ENCODE measurements at places on chromosomes 5 and 9.
A peak's percentile ranks its signal among the peaks of the same experiment; 100 is the strongest.

- DNase-seq: no peak
These were observed 4.2 kb upstream of the ZNF366 start for GRCh38 chr5:72511366-72511765.

DNA sequence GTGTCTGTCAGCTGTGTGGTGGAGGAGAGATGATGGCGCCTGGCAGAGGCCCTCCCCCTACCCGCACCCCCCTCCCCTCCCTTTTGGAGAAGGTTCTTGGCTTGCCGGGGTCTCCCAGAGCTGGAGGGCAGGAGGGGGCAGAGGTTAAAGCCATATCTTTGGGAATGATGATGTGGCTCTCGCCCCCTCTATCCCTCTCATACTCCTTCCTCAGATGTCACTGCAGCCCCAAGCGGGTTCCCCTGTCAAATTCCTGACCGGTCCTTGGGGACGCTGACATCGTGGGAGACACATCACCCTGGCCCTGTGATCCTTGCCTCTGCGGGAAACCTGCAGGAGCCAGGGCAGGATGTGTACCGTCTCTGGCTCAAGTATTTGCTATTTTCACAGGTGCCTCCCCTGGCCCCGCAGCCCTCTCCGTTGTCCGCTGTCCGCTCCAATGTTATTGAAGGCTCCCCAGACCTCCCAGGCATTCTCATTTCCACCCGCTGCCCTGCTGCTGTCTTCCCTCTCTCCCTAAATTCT lies 109.5 kb downstream of the FOXD1 start:
- no peak for DNase-seq

- no peak for DNase-seq
These were observed 207.0 kb downstream of the AUH start for GRCh38 chr9:91154686-91155085.

DNA sequence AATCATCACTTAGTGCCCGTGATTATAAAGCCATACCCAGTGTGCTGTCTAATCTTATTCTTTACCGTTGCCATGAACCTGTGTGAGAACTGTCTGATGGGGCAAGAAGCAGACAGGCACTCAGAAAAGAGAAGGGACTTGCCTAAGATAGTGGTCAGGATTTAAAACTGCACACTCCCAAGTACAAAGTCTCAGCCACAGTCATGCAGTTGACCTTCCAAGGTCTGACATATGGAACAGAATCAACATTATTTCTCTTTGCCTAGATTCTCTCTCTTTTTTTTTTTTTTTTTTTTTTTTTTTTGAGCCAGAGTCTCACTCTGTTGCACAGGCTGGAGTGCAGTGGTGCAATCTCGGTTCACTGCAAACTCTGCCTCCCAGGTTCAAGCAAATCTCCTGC lies 1.9 kb upstream of the PPP2CA start:
- no peak for DNase-seq

GRCh38 chr5:170168002-170168401 lies 62.3 kb downstream of the FOXI1 start:
- no peak for DNase-seq

- DNase-seq: no peak
These were observed 4.2 kb downstream of the SLC34A3 start for GRCh38 chr9:137234758-137235423.

DNA sequence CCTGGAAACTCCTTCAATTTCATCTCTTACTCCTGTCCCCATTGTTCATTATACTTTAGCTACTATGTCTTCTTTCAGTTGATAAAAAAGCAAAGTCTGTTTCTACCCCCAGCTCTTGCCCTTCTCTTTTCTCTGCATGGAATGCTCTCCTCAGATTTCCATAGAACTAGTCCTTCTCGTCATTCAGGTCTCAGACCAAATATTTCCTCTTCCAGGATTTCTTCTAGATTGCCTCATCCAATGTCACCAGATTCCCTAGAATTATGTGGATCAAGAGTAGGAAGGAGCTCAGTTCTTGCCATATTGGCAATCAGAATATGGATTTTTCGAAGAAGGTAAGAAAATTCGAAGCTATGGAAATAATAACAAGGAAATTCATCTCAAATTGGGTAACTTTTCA lies 176.1 kb downstream of the GABRG2 start:
- DNase-seq: no peak

DNA sequence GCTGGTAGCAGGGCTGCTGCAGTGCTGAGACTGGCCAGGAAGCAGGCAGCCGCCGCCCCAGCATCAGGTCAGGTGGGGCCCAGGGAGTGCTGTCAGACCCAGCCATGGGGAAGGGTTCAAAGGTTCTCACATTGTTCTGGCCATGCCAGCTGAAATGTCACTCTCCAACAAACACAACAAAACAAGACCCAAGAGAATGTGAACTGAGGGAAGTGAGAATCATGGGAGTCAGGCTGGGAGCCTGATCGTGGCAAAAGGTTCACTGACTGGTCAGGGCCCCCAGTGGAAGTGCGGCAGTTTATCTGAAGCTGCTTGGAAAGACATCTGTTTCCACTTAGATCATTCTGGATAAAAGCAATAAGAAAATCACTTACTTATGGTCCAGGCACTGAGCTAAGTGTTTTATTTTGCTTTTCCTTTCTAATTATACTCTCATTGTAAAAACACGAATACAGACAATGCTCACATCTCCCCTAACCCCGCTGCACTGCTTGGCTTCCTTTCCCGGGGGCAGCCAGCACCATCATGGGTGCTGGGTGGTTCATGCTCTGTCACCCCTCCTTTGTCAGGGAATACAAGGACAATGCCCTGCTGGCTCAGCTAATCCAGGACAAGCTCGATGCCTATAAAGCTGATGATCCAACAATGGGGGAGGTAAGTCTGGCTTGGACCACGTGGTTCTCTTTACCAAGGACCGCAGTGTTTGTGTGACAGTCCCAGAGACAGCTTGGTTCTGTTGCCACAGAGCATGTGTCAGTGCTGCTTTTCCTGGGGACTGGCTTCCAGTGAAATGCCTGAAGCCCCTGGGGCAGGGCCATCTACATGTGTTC lies 41.9 kb upstream of the CFAP157 start:
- no peak for DNase-seq

- no peak for DNase-seq
These were observed 28.3 kb upstream of the GOLPH3 start for GRCh38 chr5:32202394-32202793.

DNA sequence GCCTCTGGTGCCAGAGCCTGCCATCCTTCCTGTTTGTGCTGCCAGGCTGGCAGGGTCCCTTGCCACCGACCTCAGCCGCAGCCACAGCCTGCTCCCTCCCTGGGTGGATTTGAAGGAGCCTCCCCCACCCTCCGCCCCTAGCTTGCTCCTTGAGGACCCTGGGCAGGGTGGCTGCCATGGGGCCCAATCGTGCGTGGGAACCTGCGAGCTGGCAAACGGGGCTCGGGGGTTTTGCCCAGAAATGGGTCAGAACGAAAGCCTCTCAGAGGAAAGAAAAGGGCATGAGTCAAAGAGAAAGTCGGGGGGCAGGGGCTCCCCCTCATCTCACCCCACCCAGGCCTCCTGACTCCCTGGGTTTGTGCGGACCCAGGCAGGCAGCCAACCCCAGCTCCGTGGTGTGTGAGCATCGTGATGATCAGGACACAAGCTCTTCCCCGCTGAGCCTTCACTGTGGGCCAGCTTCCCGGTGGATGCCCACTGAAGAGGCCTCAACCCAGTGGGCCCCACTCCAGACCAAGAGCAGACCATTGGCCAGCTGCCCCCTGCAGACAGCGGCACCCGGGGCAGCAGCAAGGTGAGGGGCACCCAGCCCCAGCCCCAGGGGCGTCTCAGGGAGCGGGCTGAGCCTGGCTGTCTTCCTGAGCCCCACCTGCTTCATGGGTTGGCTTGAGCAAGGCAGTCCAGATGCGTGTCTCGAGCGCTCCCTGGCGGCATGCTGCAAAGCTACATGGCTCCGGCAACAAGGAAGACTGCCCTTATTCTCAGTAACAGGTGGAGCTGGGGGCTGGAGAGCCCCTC lies 3.0 kb upstream of the FUT7 start:
- DNase-seq: peak; percentile 89

DNA sequence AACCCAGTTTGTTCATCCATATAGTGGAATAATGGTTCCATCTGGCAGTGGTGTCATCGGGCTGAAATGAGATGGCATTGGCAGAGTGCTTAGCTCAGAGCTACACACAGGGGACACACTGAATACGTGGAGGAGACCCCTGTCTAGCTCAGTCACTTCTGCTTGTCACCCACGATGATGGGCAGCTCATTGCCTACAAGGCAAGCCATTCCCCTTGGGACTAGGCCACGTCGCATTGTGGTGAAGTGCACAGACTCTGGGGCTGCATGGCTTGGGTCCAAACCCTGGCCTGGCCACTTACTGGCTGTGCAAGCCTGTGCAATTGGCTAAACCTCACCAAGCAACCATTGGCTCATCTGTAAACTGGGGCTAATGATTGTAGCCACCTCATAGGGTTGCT lies 3.2 kb upstream of the FBP1 start:
- no peak for DNase-seq

DNA sequence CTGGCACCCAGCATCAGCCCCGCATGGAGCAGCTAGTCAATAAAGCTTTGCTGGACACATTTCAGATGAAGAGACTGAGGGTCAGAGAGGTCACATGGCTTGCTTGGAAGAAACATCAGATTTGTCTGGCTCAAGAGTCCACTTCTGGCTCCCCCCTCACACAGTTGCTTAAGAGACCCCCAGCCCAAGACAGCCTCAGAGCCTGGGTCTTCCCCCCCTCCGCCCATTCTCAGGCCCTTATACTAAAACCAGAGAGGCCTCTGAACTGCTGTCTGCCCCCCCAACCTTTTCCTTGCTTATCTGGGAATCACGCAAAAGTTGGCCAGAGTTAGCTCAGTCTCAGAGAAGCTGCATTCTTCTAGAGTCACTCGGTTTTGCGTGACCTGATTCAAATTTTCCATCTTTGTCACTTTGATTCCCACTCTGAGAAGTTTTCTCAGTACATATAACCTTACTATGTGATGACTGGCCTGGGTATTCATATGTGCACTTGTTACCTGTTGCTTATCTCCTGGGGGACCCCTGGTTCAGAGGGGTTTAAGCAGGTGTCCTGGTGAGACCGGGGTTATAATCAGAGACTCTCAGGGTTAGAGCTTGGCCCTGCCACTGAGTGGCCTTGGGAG lies 145.4 kb upstream of the IER5L start:
- no peak for DNase-seq

DNA sequence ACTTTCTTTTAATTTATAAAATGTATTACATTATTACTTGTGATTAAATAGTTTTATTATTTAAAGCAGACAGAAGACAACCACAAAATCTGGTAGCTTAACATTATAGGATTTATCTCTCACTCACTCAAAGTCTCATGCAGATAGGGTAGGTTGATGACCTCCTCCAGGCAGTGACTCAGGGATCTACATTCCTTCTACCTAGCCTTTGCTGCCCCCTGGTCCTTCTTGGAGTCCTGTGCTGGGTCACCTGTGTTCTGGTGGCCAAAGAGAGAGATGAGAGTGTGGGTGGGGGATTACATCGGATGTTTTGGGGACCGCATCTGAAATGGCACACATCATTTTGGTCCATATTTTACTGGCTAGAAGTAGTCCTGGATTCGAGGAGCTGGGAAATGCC lies 95.7 kb upstream of the CTSL start:
- no peak for DNase-seq

DNA sequence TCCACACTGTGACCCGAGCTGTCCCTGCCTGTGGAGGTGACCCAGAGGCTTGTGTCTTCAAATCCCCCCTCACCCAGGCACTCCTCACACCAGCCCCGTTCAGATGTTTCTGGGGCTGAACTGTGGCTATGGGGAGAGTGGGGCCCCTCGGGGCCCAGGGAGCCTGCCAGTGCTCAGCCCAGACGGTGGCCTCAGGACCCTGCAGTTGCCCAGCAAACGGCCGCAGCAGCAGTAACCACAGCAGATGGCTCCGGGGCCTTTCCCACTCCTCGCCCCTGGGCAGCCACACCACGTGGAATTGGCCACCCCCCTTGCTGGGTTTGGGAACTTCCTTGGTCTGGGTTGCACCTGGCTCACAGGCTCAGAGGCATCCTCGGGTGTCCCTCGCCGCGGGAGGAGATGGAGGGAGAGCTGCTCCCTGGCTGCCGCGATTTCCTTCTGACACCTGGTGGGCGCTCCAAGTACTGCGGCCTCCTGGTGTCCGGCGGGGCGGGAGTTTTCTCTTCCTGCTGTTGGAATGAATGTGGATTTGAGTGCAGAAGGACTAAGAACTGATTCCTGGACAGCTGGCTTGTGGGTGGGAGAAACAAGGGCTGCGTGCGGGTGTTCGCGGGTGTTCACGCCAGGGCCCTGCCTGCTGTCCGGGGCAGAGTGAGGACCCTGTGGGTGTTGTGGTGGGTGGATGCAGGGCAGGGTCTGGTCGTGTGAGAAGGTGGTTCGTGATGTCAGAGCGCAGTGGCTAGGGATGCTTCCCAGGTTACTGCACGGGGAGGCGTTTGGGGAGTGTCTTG lies 97.5 kb downstream of the COL5A1 start:
- peak; percentile 24 for DNase-seq

- peak; percentile 19 for DNase-seq
These were observed 3.4 kb downstream of the CLINT1 start for GRCh38 chr5:157855404-157855994.

- peak; percentile 43 for DNase-seq
These were observed 15.1 kb upstream of the PHF19 start for GRCh38 chr9:120891884-120892747.

DNA sequence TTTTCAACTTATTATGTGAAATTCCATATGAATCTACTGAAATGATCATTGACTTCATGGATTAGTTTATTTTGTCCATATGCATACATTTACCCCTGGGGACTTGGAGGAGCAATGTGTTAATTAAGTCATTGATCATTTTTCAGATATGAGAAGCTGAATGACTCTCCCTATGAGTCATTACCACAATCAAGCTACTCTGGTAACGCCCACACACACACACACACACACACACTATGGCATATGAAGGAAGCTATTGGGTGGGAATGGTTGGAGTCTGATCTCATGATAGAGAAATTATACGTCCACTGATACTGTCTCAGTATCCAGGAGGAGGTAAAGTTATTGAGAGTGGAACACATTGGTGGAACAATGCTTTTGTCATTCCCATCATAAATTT lies 528.9 kb downstream of the AGTPBP1 start:
- no peak for DNase-seq

DNA sequence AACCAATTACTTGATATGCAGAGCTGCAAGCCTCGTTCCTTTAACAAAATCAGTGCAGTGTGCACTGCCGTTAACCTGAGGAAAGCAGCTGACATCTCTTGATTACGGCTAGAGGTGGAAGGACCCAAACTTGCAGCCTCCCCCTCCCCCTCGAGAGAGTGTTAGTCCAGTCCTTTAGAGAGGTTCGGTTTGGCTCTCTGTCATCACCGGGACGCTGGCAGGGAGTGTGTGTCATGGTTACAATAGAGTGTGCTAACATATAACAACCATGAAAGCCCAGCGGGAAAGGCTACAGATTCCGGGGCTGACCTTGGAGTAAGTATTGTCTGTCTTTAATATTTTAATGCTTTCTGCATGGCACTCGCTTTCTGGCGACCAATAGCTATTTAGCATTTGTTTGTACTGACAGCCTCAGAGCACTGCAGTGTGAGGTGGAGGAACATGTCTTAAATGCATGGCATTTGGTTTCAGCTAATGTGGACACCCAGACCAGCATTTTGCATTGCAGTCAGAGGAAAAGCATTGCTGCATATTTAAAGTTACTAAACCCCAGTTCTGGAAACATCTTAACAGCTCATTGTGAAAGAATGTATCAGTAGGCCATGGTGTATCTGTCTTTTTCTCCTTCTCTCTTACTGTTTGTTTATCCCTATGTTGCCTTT lies 237.5 kb downstream of the CD180 start:
- DNase-seq: no peak

GRCh38 chr9:137968235-137968634 lies 90.7 kb downstream of the CACNA1B start:
- DNase-seq: no peak
